ENCODE measurements at places on chromosomes 11 and 22.

GRCh38 chr11:92253945-92254344 is 29.3 kb downstream of the FAT3 start:
- DNase-seq, result no peak

- no peak for DNase-seq
Measured at GRCh38 chr11:4932751-4933150, 8.6 kb upstream of the OR51G1 start.

DNA sequence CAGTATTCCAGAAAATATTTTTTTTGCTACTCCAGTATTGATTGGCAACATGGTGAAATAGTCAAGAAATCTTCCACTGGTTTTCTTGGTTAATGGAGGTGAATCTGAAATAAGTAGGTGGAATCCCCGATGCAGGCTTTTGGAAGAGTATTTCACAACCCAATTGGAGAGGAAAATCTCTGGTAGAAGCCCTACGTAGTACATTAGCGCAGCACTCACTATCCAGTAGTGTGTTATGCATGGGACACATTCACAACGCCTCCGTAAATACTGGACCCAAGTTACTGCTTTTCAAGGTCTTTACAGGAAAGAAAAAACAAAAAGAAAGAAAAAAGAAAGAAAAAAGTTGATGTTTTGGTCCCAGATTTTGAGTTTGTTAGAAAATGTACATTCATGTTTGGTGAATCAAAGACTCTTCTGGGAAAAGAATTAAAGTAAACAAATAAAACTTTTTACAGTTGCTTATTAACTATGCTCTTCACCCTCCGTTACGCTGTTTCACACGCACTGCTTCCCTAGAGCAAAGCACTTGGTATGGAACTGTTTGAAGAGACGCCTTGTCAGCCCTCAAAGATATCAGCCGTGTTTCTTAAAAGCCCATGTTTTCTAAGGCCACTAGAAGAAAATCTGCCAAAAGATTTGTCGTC is 170.4 kb upstream of the CTSC start:
- DNase-seq, result no peak

DNA sequence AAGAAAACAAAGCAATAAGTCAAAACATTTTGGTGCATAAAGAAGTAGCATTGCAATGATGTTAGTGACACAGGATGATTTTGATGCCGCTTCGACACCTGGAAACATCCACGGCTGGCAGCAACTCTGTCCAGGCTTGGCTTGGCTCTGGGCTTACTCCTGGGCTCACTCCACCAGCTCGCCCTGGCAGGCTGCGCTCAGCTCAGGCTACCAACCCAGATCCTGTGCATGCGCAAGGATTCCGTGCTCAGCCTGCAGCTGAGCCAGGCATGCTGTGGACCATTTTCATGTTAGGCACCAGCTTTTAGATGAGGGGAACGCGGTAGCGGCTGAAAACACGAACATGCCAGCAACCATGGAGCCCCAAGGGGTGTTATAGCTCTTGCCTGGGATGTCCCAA is 66.0 kb downstream of the SLC25A17 start:
- no peak for DNase-seq

DNA sequence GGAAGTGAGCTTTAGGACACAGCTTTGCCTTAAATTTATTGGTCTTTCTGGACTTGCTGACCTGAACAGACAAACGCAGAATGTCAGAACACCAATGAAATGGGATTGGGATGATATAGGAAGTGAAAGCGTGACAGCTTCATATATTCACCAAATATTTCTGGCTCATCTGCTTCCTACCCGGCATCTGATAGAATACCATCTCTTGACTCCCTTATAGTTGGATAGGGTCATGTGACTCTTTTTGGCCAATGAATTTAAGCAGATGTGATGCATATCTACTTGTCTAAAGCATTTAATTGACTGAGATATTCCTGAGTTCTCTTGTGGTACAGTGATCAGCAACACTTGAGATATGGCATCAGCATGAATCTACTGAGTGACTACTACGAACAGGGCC is 2.5 kb upstream of the CAPRIN1 start:
- no peak for DNase-seq

GRCh38 chr11:2216400-2217064 is 44.9 kb upstream of the TH start:
- DNase-seq, result no peak

- DNase-seq, result no peak
Measured at GRCh38 chr11:8018484-8019313, 31.6 kb downstream of the EIF3F start.

DNA sequence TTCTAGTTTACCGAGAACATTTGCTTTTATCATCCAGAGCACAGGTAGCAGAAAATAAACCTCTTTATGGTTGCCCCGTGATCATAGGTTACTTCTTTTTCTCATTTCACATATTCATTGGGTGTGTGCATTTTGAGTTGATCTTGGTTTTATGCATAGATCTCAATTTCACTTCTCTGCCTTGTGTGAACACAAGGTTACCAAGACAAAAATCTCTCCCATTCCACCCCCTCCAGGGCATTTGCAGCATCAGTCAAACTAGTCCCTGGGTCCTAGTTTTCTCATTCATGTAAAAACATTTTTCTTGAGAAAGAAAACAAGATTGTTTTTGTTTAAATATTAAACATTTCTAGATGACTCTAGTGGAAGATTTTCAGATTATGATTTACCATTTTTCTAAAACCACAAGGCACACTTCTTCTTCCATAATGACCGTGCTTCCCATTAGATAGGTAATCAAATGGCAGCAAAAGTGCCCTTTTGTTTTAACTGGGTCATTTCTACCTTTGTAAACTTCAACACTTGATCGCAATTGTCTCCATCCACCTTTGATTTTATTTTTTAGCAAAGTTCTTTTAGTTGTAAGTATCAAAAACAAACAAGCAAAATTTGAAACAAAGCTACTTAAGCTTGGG is 526.6 kb upstream of the CADM1 start:
- no peak for DNase-seq

DNA sequence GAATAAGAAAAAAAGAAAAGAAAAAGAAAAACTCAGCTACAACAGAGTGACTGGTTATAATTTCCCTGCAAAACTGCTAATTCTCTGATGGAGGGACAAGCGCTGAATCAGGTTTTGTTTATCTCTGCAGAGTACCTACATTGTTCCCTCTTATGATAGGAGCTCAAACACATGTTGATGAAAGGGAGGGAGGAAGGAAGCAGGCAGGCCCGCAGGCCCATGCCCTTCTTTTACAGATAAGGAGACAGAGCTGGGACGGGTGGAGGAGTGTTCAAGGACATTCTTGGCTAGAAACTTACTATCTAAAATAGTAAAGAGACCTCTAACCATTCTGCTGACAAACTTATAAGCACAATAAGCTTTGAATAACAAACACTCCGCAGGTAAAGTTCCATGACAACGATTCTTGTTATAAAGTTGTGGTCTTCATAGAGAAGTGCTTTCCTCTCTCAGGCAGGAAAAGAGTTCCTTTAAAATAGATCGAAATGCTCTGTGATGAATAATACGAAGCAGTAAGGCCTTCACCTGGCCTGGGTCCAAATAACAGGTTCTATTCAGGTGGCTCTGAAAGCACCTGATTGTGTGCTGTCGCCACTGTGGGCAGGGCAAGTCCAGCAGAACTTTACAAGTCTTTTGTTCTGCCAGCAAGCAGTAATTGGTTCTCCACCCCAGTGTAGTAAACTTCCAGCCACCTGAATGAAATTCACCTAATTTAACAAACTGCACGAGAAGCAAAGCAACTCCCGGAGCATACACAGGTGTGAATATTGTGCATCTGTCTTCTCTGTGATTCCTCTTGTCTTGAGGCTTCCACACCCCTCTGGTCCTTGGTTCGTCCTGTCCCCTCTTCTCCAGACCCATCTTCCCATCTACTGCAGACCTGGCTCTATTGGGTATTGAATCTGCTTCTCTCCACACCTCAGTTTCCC is 15.3 kb upstream of the MICAL2 start:
- no peak for DNase-seq

DNA sequence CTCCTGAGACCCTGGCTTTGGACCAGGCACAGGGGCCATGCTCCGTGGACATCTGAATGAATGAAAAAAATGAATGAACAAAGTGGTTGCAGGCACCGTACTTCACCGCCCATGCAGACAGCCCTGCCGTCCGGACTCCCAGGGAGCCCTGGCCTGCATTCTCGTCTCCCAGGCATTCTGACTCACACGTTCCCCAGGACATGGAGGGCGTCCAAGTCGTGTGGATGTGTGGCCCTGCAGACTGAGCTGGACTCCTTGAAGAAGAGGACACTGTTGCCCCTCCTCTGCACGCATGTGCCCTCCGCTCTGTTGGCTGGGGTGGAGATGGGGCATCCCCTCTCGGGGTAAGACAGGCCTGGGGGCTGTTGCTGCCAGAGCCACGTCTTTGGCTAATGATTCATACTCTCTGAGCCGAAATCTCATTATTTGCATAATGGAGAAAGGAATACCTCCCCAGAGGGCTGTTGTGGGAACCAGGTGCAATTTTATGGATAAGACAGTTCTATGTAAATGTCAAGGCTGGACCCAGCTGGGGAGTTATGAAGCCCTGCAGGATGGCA is 49.7 kb downstream of the RTL6 start:
- DNase-seq, result peak; percentile 65

DNA sequence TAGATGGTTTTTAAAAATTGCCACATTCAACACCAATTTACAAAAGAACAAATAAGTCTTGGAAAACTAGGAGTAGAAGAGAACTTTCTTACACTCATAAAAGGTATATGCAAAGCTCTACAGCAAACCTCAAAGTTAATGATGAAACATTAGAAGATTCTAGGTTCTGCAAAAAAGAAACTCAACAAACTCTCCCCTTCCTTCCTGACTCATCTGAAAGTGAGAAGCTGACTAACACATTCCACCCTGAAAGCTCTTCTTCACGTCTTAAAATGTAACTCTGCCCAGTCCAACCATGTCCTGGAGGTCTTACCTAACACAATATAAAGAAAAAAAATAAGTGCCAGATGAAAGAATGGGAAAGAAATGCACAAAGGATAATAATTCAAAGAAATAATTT is 218.9 kb upstream of the ISX start:
- no peak for DNase-seq

- peak; percentile 51 for DNase-seq
Measured at GRCh38 chr11:113532697-113533424, 57.7 kb upstream of the DRD2 start.

- DNase-seq, result no peak
Measured at GRCh38 chr22:29873943-29874342, 9.0 kb upstream of the MTMR3 start.

DNA sequence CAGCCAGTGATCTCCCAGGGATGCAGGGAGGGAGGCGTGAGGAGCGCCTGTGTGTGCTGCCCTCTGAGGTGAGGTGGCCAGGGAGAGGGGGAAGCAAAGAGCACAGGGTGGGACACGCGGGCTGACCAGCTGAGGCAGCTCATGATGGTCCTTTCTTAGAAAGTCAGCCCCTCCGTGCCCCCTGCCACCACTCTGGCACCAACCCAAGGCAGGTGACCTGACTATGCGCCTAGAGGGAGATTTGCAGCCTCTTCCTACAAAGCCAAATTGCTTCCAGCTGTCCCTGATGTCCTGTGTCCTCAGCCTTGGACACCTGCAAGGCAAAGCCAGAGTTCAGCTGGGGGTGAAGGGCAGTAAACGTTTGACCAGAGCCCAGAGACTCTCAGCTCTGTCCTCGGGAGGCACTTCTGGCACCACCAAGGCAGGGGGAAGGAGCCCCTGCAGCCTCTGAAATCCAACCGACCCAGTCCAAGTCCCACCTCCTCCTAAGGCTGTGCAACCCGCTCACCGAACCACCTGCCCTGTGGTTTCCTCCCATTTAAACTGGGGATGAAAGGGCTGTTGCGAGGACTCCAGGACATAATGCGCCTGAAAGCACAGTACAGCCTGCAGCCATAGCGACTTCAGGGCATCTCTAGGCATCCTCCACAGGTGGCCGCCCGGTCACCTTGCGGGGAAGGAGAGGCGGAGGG is 26.8 kb downstream of the CD5 start:
- DNase-seq, result no peak

DNA sequence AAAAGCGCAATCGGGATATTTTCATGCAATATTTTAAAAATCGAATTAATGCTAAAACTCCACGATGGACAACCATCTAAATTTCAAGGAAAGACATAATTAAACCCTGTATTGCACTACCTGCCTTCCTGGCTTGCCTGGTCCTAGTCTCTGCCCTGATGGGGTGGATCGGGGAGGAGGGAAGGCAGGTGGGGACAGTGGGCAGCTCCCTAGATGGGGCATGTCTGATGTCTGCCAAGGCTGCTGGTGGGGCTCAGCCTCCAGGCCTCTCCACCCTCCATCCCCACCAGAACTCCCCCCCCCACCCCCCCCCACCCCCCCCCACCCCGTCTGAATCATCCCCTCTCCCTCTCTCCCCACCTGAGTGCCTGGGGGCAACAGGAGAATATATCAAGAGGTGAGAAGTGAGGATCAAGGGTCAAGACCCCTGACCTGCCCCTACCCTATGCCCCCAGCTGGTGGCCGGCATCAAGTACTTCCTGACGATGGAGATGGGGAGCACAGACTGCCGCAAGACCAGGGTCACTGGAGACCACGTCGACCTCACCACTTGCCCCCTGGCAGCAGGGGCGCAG is 650 bp downstream of the CST6 start:
- no peak for DNase-seq

- peak; percentile 10 for DNase-seq
Measured at GRCh38 chr11:23679041-23679440, 817.8 kb upstream of the LUZP2 start.

DNA sequence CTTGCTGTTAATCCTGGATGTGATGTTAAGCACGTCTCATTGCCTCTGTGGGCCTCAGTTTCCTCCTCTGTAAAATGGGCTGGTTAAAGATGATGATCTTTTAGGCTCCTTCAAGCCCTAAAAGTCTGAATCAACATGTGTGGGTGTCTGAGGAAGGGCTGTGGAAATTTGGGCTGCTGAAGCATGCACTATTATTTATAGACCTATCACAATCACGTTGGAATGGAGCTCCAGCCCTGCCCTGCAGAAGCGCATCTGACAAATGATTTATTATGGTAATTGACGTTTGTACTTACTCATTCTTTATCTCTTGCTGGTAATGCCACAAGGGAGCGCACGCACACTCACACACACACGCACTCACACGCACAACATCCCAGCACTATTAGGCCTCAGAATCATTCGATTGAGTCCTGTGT is 20.4 kb downstream of the P2RX3 start:
- no peak for DNase-seq

- no peak for DNase-seq
Measured at GRCh38 chr11:70298243-70298915, 27.9 kb downstream of the PPFIA1 start.

DNA sequence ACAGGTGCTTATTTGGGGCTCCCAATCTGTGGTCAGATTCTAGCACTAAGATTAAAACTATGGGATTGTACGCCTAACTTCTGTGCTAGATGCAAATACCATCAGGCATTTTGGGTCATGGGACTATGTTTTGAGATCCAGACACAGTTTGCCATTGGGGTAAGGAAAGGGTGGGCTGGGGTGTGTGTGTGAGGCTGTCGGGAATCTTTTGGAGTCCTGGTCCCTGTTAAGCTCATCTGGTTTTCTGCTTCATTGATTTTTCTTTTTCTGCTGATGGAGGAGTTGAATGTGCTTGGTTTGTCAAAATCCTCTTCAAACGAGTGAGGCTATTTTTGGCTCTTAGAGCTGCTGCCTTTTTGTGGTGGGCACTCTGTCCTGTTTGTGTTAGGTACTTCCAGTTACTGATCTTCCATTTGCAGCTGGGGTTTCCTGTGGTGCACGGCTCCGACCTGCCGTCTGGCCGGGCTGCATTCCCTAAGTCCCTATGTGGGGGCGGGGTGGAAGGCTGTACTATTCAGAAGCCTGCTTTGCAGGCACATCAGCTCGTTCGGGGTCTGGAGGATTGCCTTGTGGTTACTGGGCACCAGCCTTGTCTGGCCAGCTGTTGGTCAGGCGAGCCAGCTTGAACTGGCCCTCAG is 2.9 kb downstream of the BCR start:
- no peak for DNase-seq

- DNase-seq, result no peak
Measured at GRCh38 chr11:122696662-122697061, 41.1 kb downstream of the UBASH3B start.
